ENCODE measurements at places on chromosomes 5 and 9.

DNA sequence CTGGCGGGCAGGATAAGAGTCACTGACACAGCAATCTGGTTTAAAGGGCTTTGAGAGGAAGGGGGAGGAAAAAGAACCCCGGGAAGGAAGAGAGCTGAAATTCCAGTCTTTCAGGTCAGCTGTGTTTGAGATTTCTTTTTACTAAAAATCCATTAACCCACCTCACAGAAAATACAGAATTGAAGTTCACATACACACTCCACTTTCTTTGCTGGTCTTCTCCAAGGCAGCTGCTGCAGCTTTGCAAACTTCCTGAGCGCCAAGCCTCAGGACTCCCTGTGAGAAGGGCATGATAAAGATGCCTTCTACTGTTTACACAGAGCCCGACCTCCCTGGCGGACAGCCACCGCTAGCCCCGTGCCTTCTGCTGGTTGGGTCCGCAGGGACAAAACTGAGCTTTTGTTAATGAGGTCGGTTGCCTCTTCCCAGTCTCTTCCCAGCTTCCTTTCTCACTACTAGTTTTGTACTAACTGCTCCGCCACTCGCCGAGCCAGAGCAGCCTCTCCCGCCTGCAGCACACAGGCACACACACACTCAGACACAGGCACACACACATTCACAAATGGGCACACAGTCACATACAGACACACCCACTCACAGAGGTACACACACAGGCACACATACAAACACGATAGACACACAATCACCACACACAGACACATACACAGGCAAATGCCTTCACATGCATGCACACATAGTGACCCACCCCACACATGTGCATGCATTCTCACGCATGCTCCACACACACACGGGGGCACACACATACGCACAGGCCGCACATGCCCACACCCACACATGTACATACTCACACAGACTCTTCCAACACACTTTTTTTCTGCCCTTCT lies at the start of gene FREM1:
Gene FREM1 (minus strand): TSS at position 468 of the 845 bp plus-strand sequence. CDS start 41,451 bp downstream, outside the sequence.
- DNase-seq, result peak; percentile 51

GRCh38 chr5:157130925-157131324 lies 11.7 kb downstream of the MED7 start:
- DNase-seq, result no peak

- DNase-seq, result no peak
These were observed 142.8 kb downstream of the DCP2 start for GRCh38 chr5:113119246-113119924.

GRCh38 chr9:75088646-75089372 lies 495 bp downstream of the OSTF1 start:
- no peak for DNase-seq

DNA sequence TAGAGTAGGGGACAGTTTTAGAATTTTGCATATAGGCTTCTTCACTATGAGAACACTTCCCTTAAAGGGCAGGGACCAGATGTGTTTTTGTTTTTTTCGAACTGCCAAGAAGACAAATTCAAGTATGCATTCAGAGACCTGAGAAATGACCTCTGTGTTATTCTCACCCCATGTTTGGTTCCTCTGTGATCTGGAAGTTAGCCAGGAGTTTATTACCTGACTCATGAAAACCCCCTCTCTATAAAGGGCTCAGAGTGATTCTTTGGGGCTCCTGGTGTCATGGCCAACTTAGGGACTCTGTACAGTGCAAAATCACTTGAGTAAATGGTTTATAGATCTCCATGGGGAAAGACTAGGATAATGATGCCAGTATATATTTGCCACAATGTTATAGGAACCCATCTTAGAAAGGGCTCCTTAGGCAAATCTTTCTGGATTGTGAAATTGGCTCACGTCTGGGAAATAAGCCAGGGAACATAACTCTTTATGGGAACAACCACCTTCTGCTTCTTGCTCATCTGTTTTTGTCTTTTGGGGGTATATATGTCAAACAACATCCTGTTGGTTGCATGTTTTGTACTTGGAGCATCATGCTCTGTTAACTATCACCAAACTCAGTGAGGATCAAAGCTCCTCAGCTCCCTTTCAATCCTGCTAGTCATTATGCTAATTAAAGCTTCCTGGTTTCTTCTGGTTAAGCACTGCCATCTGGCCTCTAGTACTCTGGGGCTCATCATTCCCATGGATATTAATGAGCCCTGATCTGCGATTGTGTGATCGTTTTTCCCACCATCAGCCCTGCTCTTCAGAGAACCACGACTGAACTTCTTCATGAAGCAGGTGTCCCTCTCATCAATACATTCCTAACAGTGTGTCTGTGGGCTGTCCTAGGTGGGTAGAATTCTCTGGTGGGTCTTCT lies 173.4 kb upstream of the CDH12 start:
- DNase-seq, result no peak

DNA sequence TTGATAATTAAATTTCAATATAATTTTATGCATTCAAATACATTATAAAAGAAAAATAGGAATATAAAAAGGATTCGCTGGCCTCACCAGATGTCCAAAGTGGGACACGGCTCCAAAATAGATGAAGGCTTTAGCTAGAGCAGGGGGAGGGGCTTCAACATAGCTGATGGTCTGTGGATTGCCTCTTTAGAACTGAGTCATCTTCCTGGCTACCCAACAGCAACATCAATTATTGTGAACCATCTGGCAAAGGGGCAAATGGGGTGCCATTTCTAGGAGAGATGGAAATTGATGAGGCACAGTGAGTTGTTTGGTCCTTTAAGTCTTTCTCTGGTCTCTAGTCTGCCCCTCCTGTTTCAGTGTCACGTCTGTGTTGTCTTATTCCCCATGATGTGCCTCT lies 44.2 kb upstream of the CD180 start:
- DNase-seq, result no peak

- no peak for DNase-seq
These were observed 12.5 kb upstream of the C5orf63 start for GRCh38 chr5:127085796-127086195.

- peak; percentile 14 for DNase-seq
These were observed 188.4 kb downstream of the SNCAIP start for GRCh38 chr5:122500245-122501088.

- no peak for DNase-seq
These were observed 780 bp downstream of the CDC37L1 start for GRCh38 chr9:4680173-4680525.

GRCh38 chr5:58481828-58482227 lies 9.4 kb upstream of the GAPT start:
- DNase-seq, result no peak

DNA sequence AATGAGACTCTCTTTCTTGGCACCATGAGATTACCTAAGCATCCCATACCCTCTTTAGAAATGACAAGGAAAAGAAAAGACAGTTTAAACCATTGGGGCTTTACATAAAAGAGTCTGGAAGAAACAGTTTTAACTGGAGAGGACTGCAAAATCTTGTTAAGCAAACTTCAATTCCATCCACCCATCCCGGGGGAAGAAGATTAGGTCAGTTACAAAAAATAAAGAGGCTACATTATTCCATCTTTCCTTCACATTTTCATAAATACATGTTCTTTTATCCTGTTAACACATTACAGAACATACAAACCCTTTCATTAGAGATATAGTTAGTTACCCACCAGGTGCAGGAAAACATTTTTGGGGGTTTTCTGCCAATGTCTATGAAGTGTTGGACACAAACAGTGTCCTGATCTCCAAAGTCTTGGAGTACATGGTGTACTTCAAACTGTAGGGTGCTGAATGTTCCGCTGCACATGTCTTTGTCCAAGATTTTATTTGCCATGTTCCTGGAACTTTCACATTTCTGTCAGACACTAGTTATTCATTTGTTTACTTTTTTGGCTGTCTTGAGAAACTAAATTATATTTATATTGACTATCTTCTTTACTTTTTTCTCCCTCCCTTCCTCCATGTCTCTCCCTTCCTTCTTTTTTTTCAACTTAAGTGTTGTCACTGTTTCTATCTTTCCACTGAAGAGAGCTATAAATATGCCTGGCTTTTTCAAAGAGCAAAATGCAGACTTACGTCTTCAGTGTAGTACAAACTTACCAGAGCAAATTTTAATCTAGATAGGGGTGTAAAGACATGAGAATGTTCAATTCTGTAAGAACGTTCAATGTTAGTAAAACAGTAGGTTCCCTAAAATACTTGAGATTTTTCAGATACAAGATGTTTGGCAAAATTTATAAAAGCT lies 410.9 kb upstream of the PRR16 start:
- DNase-seq, result no peak

- DNase-seq, result no peak
These were observed 271.6 kb downstream of the GABRB2 start for GRCh38 chr5:161274951-161275350.

Data from NCI-H748 treated with DMSO at 0.1 percent for 48 hours (cell line).